SJSA1 (cell line): ENCODE measurements at places on chromosomes 3 and 15. TPM values are rescaled to one million over a fixed set of nuclear protein-coding genes. Genes with fewer than 3 reads are reported as not detected.

The SUCNR1 gene
- total RNA-seq, result 0.05 TPM in 1 of 2 replicates, not detected in the other

The DBR1 gene
- 17.4 and 19.8 TPM in 2 replicates for total RNA-seq

The GABRA5 gene
- total RNA-seq, result not detected in 2 replicates

DNA sequence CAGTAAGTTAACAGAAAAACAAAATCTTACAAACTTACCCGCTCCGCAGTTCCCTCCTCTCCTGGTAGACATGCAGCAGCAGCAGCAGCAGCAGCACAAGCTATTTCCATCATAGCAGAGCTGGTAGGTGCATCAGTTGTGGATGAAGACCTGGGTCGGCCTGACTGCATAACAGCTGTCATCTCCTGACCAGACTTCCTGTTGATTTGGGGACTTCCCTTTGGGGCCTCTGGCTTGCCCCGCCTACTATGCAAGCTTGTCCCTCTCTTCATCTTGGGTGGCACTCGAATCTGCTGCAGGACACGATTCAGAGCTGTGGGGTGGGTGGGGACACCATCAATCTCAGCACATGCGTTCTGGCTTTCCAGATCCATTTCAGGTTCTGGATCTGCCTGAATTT is 65.7 kb downstream of the TMCC1 start:
- no peak for DNase-seq
